ENCODE measurements at places on chromosomes 16 and 17. TPM values are rescaled to one million over a fixed set of nuclear protein-coding genes. Genes with fewer than 3 reads are reported as not detected.

DNA sequence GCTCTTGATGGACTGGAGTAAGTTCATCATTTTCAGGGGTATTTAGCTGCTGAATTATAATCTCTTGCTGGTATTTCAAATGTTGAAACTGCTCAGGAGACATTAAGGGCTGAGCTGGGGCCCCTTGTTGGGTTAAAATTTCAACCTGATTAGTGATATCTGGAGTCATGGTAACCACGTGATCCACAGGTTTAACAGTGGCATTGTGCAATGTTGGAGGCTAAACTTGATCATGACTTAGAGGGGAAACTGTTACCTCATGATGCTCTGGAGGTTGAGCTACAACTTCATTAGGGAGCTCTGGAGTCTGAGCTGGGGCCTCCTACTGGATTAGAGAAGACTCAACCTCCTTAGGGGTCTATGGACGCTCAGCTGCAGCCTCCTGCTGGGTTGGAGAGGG, 17.2 kb upstream of the MPP2 start:
- no peak for DNase-seq

DNA sequence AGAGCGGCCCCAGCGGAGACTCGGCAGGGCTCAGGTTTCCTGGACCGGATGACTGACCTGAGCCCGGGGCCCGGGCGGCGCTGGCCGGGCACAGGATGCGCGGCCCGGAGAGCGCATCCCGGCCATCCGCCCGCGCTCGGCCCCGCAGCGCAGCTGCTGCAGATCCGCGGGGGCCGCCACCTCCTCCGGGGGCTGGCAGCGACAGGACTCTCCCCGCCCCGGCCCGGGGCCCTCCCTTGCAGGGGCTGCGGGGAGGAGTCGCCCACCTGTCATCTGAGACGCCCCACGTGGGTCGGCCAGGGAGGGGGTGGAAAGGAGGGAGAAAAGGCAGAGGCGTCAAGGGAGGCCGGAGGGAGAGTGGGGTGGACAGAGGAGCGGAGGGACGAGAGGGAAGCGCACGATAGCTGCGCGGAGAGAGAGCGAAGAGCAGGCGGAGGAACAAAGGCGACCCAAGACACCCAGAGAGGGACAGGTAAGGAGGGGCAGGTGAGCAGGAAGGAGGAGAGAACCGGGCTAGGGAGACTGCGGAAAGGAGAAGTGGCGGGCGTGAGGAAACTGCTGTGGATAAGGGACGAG, 471 bp upstream of the PRKAR1A start:
- peak; percentile 81 for DNase-seq

GRCh38 chr17:3167574-3167973, 29.7 kb upstream of the OR1A2 start:
- no peak for DNase-seq

DNA sequence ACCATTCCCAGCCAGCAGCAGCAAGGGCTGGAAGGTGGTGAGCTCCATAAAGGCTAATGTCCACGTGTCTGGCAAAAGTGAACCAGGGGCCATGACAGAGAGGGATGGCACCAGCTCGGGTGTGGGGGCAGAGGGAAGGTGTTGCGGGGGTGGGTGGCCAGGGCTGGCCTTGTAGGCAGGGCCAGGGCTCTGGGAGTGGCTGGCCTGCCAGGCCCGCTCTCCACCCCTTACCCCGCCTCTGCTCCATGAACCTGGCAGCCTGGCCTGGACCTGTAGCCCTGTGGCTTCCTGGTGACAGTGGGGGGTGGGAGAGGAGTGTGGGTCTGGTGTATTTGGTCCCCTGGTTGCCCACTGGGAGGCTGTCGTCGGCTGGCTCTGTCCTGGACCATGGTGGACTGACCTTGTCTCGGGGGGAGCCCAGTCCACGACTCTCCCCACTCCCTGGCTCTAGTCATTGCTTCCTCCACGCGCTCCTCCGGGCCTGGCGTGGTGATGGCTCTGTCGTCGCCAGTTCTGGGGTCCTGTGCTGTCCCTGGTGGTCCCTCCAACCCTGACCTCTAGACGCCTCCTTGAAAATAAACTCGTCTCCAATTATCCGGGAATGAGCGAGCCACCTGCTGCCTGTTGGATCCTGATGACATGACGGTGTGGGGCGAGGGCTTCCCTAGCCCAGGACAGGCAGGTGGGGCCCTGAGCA, 50.0 kb downstream of the ENGASE start:
- no peak for DNase-seq

- DNase-seq = no peak
Observed at GRCh38 chr17:42281571-42282096, 5.4 kb upstream of the STAT5B start.

- DNase-seq = no peak
Observed at GRCh38 chr16:30974348-30974747, 10.7 kb upstream of the HSD3B7 start.

Gene ROGDI
- total RNA-seq = 23.9 TPM

DNA sequence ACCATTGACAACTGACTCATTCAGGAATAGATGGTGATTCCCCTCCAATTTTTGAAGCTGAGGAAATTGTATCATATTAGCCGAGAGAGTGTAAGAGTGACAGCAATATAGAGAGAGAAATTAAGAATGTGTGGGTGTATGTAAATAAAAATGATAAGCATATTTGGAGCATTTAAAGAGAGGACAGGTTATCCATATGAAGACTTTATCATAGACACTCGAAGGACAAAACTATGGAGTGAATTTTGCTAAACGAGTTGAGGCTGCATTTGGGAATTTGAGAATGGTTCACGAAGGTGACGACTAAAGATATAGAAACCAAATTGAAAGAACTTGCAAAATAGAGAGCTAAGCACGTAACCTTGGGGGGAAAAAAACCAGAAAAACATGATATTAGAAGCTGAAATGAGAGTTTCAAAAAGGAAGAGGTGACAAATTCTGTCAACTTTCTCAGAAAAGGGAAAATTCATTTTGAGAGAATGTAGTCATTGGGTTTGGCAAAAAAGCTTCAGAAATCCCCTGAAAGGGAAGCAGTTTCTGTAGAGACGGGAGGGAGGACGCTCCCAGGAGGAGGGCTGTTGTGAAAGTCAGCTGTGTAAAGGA, 129.7 kb downstream of the KCNJ2 start:
- DNase-seq = no peak

Data from colonic mucosa (tissue), 4 donors.